ENCODE measurements at places on chromosomes 1 and 21.

DNA sequence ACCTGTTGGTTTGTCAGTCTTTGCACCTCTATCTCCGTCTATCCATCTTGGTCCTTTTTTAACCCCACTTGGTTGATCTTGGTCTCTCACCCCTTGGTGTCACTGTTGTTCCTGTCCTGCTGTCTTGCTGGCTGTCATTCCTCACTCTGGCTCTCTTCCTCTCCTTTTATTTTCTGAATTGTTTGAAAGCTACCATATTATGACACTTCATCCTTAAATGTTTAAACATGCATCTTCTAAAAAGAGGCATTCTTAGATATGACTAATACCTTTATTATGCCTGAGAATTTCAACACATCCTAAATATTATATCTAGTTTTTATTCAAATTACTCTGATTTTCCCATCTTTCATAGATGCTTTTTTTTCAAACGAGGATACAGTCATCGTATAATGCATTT is 37.0 kb downstream of the BACH1 start:
- DNase-seq: no peak

DNA sequence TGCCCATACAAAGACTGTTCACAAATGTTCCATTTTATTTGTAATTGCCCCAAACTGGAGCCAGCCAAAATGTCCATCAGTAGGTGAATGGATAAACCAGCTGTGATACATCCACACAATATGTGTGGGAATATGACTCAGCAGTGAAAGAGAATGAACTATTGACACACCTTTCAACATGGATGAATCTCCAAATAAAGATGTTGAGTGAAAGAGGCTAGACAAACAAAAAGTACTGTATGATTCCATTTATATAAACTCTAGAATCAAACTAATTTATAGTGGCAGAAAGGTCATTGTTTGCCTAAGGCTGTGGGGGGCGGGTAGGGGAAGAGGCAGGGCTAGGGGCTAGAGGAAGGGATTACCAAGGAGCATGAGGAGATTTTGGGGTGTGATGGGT is 4.5 kb downstream of the DHCR24 start:
- no peak for DNase-seq

DNA sequence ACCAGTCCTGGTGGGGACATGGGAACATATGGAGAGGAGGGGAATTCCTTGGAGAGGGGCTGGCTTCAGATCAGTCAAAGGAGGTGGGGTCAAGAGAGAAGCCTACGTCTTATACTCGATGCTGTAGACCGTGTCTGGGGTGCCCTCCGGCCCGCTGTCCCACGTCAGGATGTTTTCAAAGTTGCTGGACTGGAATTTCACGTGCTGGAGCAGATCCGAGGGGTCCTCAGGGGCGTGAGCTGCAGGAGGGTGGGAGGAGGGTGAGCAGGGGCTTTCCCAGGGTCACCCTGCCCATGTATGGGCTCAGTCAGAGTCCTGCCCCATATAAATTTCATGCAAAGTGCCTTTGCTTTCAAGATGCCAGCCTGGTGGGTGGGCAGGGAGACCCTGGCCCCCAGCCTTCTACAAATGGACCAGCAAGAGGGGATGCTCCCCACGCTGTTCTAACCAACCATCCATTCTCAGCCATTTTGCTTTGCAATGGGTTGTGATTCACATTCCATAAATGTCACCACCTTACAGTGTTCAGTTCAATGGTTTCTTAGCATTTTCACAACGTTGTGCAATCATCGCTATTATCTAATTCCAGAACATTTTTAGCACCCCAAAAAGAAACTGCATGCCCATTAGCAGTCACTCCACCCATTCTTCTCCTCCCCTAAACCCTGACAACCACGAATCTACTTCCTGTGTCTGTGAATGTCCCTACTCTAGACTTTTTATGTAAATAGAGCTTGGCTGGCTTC is 4.3 kb downstream of the IL22RA1 start:
- DNase-seq: no peak

- DNase-seq: no peak
Observed at GRCh38 chr21:42883921-42884320, 4.6 kb upstream of the WDR4 start.

GRCh38 chr1:182610606-182611194 is 6.5 kb upstream of the RGS16 start:
- no peak for DNase-seq

DNA sequence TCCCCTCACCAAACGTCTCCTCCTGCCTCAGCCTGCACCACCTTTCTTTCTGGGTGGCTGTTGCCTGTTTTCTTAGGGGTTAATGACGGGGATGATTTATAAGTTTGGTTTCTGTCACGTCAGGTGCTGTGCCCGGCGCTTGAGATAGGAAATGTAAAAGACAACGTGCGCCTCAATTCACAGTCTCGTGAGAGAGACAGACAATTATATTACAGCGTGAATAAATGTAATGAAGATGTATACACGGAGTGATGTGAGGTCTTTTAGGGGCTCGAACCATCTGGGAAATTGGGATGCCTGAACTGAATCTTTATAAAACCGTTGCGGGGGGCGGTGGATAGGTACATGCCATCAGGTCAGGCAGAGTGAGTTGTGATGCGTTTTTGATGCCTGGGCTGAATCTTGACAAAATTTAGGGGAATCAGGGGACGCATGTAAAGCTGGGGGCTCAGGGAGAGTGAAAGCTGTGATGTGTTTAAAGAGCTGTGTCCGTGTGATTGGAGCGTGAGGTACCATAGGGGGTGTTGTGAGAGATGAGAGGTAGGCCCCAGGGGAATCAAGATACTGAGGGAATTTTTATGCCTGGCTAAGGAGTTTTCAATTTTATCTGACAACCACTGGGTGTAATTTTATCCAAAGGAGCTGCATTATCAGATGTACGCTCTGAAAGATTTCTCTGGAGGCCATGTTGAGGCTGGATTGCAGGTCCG is 831 bp downstream of the TIPRL start:
- no peak for DNase-seq

DNA sequence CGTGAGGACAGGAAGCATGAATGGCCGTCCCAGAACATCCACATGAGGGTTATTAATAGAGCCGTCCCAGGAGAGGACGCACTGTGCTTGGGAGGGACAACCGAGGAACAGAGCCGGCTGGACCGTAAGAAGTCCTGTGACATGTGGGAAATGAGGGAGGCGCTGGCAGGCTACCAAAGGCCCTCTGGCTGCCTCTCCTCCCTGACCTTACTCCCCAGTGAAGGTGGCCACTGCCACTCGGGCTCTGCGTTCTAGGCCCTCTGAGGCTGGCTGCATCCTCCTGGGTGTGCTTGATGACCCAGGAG is 15.5 kb upstream of the NPPB start:
- no peak for DNase-seq

GRCh38 chr1:76554283-76554682 is 313.0 kb upstream of the ST6GALNAC5 start:
- no peak for DNase-seq

DNA sequence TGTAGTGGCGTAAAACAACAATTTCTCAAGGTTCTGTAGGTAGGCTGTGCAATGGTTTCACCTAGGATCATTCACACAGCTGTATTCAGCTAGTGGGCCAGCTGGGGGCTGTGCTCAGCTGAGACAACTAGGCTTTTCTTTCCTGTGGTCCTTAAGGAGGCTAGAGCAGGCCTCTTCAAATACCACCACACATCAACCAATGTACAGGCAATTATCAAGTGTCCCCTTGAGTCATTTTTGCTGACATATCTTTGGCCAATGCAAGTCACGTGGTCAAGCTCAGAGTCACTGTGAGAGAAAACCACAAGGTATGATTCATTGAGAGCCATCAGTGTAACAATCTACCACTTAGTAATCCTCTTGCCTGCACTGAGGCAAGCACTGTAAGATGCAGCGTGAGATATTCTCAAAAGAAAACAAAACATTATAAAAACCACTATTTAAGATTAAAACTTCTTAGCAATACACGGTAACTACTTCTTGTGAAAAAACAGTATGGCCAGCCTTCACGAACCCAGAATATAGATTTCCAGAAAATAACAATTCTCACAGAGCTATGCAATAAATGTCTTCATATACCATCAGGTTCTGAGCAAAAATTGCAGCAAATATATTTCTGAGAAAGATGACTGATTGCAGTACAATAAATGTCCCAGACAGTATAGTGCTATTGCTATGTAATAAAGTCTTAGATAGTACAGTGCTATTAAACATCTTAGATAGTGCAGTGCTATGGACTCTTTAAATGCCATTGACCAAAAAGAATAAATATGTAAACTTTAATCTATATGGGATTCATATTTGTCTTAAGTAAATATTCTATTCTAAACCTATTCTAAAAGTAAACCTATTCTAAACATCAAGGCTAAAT is 55.3 kb downstream of the NME7 start:
- DNase-seq: peak; percentile 41

- DNase-seq: no peak
Observed at GRCh38 chr1:61692155-61692800, 32.7 kb downstream of the TM2D1 start.

DNA sequence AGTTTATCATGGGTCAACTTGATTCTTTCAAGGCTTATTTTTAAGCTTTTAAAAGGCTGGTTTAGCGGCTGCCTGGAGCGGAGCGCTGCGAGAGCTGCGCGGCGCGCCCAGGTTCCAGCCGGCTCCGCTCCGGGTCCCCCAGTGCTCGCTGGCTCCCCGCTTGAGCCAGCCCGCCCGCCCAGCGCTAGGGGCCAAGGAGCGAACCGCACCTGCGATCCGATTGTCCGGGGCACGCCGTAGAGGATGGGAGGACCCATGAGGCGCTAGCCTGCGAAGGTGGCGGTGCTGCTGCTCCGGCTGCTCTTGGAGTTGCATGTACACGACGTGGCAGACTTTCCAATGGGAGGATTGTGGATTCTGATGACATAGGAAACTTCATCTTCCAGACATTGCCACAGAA is 9.9 kb upstream of the CFHR4 start:
- DNase-seq: no peak

DNA sequence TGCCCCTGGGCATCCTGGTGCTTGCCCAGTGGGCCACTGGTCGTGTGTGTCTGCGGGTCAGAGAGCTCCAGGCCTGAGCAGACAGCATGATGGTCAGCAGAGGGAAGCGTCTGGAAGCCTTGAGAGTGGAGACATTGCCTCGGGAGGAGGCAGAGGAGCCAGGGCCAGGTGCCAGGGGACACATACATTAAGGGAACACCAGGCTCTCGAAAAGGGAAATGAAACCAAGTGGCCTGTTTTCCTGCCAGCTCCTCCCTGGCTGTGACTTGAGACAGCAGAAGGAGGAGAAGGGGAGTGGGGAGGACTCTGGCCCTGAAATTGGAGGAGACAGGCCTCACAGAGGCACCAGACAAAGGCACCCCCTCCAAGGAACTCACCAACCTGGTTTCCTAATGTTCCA is 62.4 kb upstream of the LRP8 start:
- DNase-seq: no peak

GRCh38 chr1:115068826-115069585 is 20.3 kb downstream of the TSPAN2 start:
- no peak for DNase-seq

DNA sequence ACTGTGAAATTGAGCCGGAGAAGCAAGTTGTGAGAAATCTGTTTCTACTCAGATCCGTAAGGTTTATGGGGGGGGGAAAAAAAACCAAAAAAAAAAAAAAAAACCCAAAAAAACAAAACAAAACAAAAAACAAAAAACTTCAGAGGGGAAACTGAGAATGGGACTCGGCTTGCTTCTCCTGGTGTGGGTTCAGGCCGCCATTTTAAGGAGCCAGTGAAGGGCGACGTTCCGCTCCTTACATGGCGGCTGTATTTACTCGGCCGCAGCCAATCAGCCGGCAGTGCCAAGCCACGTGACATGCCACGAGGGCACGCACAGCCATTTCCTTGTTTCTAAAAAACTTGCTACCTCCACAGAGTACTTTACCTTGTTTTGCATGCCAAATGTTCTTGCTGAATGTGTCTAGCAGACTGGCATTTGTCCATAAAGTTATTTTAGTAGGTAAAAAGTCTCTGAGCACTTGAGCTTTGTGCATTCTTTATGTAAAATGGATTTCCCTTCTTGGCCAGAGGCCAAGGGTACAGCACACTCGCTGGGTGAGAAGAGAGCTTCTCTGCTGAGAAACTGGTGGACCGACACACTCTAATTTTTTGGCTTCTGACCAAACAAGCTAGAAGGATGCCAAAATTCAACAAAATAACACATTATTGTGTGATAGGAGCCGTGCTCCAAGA is 101.8 kb downstream of the NFIA start:
- DNase-seq: no peak

DNA sequence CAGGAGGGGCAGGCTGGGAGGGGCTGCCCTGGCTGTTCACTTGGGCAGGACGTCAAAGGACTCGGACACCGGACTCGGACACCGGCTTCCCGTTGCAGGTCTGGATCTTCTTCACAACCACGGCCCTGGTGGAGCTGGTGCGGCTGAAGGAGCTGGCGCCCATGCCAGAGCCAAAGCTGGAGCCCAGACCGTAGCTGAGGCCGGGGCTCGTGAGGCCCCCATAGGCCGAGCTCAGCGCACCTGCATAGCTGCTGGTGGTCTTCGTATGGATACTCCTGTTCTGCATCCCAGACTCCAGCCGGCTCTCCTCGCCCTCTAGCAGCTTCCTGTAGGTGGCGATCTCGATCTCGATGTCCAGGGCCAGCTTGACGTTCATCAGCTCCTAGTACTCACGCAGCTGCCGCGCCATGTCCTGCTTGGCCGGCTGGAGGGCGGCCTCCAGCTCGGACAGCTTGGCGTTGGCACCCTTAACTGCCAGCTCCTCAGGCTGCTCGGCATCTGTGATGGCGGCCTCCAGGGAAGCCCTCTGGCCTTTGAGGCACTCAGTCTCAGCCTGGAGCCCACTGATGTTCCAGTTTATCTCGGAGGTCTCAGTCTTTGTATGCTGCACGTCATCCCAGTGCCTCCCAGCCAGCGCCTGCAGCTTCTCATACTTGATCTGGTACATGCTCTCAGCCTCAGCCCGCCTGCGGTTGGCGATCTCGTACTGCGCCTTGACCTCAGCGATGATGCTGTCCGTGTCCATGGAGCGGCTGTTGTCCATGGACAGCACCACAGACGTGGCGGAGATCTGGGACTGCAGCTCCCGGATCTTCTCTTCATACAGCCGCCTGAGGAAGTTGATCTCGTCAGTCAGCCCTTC is 15.1 kb upstream of the KLF17 start:
- no peak for DNase-seq

- no peak for DNase-seq
Observed at GRCh38 chr21:38220270-38220737, 36.5 kb upstream of the KCNJ15 start.

- no peak for DNase-seq
Observed at GRCh38 chr1:114345930-114346479, 165.0 kb downstream of the TRIM33 start.

DNA sequence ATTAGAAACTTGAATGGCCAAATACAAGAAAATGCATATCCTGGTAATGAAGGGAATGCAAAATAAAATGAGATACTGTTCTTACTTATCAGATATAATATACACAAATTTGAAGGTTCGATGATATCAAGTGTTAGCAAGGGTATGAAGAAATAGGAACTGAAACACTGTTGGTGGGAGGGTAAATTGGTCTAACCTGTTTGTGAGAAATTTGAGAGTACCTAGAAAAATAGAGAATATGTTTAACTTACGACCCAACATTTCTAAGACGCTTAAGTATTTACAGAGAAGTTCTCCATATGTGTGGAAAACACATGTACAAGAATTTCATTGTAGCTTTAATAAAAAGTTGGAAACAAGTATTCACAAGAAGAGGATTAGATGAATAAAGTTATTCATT is 25.9 kb downstream of the ATG4C start:
- no peak for DNase-seq
